A172 (cell line): ENCODE measurements at places on chromosomes 7 and 10.

DNA sequence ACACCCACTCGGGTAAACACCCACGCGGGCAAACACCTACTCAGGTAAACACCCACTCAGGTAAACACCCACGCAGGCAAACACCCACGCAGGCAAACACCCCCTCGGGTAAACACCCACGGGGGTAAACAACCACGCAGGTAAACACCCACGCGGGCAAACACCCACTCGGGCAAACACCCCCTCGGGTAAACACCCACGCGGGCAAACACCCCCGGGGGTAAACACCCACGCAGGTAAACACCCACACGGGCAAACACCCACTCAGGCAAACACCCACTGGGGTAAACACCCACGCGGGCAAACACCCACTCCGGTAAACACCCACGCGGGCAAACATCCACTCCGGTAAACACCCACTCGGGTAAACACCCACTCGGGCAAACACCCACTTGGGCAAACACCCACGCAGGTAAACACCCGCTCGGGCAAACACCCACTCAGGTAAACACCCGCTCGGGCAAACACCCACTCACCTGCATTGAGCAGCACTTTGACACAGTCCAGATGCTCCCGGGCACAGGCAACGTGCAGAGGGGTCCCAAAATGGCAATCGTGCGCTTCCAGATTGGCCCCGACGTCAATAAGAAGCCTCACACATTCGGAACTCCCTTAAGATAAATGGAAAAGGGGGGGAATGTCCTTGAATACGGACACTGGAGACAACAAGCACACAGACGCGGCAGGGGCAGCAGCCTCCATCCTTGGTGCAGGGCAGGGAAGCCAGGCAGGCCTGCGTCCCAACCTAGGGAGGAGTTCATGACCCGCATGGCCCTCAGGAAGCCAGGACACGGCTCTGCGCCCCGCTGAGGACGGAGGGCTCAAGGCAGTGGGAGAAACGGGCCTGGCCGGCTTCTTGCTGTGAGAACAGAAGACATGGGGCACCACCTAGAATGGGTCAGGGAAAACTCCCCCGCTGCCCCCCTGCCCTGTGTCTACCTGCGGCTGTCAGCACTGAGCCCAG, 17.6 kb downstream of the ASB13 start:
- no peak for DNase-seq

GRCh38 chr7:81583090-81583489, 186.8 kb downstream of the HGF start:
- DNase-seq: no peak

DNA sequence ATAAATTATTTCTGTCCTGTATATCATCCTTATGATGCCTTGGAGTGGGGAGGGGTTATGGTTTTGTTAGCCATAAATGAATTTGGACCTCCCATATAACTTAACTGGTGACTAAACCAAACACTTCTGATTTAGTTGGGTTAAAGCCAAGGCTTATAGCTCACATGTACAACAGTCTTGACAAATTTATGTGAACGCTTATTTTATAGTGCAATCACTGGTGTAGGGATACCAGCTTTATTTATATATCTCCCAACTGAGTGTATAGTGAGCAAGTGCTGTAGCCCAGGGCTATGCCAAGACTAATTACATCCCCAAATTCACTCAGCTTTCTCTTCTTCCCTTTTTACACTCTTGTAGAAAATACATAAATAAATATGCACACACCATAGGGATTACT, 956.2 kb downstream of the SORCS3 start:
- no peak for DNase-seq

DNA sequence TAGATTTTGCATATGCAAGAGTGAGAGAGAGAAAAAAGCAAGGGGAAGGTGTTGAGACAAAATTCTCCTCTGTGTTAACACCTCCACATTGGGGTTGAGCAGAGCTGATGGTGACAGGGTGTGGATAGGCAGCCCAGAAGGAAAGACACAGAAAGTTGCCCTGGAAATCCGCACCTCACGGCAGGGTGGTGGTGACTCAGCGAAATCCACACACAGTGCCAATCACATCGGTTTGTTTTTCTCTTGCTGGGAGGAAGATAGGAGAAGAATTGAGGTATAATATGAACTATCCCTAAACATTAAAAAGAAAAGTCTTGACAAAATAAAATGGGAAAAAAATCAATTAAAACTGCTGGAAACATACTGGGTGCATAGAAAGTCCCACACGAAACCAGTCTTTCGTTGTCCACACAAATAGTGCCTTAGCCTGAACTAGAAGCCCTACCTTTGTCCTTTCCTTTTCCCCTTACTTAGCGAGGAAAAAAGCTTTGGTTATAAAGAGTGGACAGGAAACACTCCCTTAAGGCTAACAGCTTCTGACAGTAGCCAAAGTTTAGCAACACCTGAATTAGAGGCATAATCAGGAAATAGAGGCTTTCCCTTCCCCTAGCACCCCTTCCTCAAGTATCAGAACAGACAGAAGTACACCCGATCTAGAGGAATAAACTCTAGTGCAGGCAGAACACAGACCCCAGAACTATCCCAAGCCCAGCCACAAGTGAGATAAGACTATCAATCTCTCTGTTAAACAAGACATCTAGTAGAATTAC, 39.2 kb upstream of the DNAJC1 start:
- peak; percentile 52 for DNase-seq
